Stimulated activated CD4-positive, alpha-beta T cell treated with anti-CD3 and anti-CD28 coated beads, Interleukin-4, amount 100 ng/mL, for 1 hour (primary cell): ENCODE measurements at places on chromosomes 3 and 15.

GRCh38 chr15:85324202-85324601 is 56.2 kb upstream of the AKAP13 start:
- DNase-seq: no peak

DNA sequence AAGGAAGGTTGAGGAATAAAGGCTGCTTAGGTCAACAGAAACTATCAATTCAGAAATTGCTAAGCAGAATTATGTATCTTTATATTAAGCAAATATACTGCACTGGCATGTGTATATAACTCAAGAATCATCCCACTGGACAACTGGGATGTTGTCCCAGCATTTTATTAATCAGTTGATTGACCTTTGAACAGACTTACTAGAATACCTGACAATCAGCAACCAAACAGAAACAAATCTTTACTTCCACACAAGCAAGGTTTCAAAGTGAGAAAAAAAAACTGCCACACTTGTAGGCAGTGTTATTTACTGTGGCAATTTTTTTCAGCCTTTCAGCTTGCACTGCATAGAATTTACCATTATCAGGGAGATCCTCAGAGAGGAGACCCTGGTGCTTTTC is 218.8 kb downstream of the MAGI1 start:
- DNase-seq: no peak

- DNase-seq: no peak
Measured at GRCh38 chr3:194279101-194279500, 72.0 kb downstream of the CPN2 start.

GRCh38 chr3:44427683-44428082 is 49.8 kb downstream of the ZNF445 start:
- DNase-seq: no peak

GRCh38 chr15:53962646-53963561 is 15.3 kb upstream of the UNC13C start:
- DNase-seq: peak; percentile 7

- DNase-seq: no peak
Measured at GRCh38 chr15:49731187-49732099, 110.6 kb downstream of the DTWD1 start.

DNA sequence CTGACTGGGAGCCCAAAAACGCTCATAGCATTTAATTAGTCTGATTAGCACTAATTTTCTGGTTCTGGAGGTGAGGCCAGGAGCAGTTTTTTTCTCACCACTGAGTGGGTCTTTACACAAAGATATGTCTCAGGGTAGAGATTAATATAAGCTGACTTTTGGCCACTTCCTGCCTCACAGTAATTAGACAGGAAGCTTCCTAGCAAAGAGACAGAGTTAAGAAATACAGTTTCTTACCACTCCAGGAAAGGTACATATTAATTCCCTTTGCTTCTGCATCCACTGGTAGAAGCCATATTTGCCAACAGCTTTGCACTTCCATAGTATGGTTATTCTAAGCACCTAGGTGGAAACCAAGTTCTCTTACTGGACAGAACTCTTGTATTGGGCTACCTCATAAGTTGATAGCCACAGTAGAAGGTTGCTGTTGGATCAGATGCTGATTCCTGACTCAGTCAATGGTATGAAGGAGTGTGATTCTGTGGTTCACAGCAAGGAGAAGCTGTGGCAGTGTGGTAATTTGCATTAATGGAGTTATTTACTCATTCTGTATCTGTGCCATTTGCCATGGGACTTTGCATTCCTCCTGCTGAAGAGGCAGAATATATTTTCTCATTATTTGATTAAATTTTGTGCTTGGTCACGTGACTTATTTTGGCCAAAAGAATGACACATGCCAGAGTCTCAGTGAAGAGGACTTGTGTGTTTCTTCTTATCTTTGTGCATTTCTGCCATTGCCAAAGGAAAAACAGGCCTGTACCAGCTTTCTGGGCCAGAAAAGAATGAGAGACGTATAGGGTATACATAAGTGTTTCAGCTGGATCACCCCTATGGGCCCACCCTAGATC is 17.5 kb upstream of the ZBTB20 start:
- no peak for DNase-seq

- no peak for DNase-seq
Measured at GRCh38 chr15:41581110-41581509, 22.1 kb downstream of the TYRO3 start.

GRCh38 chr15:51335538-51336410 is 2.6 kb downstream of the CYP19A1 start:
- no peak for DNase-seq

DNA sequence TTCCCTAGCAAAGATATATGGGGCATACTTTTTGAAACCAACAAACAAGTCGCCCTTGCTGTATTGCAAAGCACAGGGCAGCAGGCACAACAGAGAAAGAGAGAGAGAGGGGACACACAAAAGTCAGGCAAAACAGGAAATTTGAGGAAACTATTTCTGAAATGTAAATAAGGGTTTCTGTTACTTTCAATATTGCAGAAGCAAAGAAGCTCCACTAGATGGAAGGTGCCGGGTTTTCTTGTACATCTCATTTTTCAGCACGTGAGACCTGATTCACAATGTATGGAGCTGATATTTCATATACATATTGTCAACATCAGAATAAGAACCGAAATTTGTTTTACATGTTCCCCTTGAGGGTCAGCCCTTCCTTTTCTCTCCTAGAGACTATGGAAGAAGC is 127.4 kb downstream of the FOXP1 start:
- DNase-seq: no peak

DNA sequence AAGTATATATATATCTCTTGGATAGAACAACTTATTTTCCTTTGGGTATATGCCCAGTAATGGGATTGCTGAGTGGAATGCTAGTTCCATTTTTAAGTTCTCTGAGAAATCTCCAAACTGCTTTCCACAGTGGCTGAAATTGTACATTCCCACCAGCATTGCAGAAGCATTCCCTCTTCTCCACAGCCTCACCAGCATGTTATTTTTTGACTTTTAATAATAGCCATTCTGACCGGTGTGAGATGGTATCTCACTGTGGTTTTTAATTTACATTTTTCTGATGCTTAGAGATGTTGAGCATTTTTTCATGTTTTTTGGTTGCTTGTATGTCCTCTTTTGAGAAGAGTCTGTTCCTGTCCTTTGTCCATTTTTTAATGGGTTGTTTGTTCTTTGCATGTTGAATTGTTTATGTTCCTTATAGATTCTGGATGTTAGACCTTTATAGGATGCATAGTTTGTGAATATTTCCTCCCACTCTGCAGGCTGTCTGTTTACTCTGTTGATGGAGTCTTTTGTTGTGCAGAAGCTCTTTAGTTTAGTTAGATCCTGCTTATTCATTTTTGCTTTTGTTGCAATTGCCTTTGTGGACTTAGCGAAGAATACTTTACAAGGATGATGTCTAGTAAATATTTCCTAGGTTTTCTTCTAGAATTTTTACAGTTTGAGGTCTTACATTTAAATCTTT is 82.7 kb upstream of the NR2F2 start:
- DNase-seq: no peak

- no peak for DNase-seq
Measured at GRCh38 chr3:69535613-69536012, 149.7 kb upstream of the FRMD4B start.

- DNase-seq: no peak
Measured at GRCh38 chr3:126108676-126109050, 24.7 kb upstream of the SLC41A3 start.

DNA sequence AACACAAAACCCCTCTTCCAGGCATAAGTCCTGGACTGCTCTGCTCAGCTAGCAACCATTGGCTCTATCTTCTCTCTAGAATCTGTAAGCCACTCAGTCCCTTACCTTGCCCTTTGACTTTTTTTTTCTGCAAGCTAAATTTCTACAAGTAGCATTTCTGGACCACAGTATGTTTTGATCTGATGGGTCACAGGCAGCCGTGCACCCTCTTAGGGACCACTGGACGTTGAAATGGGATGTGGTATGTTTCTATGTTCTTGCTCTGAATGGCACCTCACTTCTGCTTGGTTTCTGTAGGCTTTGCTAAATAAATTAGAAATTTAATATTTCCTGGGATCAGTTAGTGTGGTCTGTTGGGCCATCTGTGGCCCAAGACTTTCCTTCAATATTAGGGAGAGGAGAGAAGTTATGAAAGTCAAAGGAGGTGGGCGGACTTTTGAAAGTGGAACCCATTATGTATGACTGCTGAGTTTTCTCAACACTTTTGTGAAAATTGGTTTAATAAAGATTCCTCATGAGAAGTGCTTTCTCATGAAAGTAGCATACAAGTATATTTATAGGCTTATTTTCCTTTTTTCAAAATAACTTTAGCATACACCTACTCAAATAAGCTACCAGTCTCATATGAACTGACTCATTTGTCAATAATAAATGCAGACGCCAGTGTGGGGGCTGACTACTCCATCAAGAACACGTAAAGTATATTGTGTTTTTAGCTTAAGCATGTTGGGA is 18.4 kb upstream of the TIPARP start:
- no peak for DNase-seq

DNA sequence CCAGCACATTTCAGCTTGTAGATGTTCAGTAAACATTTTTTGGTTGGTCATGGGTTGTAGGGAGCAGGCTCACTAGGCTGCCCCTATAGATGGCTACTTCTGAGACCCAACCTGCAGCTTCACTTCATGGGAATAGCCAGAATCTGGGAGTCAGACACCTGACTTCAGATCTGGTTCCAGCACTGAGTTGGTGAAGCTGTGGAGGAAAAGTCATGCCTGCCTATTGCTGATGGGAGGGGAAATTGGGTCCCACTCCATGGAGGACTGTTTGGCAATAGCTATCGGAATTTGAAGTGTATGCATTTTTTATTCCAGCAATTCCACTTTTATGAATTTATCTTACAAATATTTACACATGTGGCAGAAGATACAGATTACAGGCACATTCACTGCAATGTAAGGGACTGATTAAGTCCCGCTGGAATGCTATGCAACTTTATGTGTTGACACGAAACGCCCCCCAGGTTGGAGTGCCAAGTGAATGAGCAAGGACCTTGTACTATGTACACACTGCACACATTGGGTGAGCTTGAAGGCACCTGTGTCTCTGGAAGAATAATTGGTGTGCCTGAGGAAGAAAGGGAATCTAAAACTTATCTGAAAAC is 7.8 kb upstream of the CCR1 start:
- no peak for DNase-seq

GRCh38 chr3:16663854-16664712 is 58.9 kb upstream of the DAZL start:
- no peak for DNase-seq

GRCh38 chr3:167941234-167941995 is 154.3 kb downstream of the GOLIM4 start:
- DNase-seq: no peak

DNA sequence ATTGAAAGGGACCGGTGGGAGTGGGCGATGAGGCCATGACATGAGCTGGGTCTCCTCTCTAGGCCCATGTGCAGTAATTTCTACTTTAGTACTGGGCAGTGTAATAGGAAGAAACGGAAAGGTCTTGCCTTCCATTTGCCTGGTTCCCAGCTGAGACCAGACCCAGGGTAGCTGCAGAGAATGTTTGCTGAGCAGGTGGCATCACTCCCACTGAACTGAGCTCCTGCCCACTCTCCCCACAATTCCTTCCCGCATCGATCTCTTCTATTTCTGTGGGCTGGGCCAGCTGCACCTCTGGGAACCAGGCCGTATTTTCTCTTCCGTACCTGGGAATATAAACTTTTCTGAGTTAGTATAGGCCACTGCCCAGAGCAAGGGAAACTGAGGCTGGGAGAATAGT is 15.8 kb downstream of the ESYT3 start:
- DNase-seq: no peak
